ENCODE measurements at places on chromosomes 7 and 10.

GRCh38 chr7:604884-605531 lies 85.4 kb upstream of the PDGFA start:
- peak; percentile 41 for DNase-seq

DNA sequence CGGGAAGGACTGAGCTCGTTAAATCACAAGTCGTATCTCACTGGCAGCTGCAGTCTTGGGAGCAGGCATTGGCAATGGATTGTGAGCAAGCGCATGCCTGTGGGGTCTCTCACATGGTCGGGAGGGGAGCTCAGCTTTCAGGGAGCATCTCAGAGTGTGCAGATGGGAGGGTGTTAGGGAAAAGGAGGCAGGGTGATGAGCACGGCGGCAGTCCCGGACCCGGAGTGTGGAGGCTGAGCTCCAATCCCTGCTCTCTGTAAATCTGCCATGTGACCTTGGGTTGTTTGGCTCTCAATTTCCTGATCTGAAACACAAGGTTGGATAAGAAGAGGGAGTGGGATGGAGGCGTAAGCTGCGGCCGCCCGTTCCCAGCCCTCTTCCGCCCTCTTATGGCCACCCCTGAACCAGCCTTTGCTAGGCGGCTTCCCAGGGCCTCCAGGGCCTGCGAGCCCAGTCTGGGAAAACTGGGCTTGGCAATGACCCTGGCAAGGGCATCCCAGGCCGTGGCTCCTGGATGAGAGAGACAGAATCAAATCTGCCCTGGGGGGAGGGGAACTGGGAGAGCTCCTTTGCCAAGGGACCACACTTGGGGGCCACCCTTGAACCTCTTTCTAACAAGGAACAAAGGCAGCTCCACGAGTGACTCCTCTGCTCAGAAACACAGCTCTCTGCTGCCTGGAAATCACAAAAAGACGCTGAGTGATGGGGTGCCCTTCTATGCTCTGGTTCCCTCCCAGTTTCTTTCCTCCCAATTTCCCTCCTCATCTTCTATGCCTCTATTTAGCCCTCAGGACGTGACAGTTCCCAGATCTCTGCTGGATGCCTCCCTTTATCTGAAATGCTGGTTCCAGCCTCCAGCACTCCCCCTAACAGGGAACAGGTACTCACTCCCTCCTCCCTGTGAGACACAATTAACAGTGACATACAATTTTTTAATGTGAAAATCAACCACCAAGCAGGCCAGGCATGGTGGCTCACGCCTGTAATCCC lies 41.7 kb upstream of the LOXL4 start:
- peak; percentile 83 for DNase-seq

- no peak for DNase-seq
Observed at GRCh38 chr10:130750441-130750840, 561.1 kb downstream of the TCERG1L start.

- DNase-seq, result no peak
Observed at GRCh38 chr10:131418681-131419080, 107.2 kb upstream of the TCERG1L start.

DNA sequence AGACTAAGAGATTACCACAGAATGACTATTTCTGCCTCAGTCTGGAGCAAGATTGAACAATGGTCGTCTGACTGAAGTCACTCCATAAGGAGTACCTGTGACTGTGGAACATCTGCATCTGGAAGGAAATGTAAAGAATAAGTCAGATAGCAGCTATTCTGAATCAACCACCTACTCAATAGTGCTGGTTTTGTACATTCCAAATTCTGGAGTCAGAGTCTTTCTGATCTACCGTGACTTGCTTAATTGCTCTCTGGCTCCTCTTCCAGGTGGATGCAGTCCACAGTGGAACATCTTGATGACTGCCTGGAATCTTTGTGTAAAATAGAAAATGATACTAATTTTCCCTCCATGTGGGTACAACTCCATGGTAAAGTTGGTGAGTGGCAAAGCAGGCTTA lies 156.3 kb upstream of the SEMA3C start:
- no peak for DNase-seq

GRCh38 chr10:78449554-78449953 lies 415.9 kb downstream of the RPS24 start:
- no peak for DNase-seq

DNA sequence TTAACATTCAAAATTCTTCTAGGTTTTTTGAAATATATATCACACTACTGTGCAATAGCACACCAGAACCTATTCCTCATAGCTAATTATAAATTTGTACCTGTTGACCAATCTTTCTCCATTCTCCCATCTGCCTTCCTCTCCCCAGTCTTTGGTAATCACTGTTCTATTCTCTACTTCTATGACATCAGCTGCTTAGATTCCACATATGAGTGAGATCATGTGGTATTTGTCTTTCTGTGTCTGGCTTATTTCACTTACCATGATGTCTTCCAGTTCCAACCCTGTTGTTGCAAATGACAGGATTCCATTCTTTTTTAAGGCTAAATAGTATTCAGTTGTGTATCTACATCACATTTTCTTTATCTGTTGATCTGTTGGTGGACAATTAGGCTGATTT lies 54.4 kb upstream of the CCDC6 start:
- DNase-seq, result peak; percentile 4

DNA sequence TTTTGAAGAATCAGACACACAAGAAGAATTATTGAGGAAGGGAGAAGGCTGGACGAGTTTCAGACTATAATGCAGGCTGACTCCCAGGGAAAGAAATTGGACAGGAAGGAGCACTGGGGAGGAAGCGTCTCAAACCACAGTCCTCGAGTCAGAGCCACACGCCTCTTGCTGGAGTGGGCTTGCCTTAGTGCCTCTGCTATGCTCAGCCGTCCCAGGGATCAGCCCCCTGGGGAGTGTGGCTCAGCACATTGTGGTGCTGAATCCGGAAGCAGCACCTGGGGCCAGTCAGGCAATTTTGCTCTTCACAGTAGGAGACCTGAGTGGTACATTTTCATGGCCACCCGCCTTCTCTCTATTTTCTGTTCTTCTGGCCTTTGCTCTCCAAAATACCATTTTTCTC lies 67.4 kb upstream of the SLC35G1 start:
- DNase-seq, result no peak

GRCh38 chr7:12578930-12579640 lies 8.6 kb downstream of the SCIN start:
- no peak for DNase-seq

DNA sequence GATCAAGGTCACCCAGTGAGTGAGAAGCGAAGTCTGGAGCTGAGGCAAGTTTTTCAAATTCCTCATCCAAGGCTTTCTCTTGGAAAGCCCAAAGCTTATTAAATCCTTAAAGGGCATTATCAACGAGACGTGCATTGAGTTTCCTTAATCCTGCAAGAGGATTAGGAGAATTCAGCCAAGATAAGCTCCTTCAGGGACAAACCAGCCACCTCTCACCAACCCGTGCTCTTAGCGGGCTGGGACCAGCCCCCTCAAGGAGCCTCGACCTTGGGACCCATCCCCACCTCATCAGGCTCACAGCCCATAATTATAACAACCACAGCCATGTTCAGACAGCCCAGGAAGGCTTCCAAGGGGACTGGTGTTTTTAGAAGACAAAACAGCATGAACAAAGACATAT lies 12.0 kb upstream of the SLC29A4 start:
- no peak for DNase-seq

DNA sequence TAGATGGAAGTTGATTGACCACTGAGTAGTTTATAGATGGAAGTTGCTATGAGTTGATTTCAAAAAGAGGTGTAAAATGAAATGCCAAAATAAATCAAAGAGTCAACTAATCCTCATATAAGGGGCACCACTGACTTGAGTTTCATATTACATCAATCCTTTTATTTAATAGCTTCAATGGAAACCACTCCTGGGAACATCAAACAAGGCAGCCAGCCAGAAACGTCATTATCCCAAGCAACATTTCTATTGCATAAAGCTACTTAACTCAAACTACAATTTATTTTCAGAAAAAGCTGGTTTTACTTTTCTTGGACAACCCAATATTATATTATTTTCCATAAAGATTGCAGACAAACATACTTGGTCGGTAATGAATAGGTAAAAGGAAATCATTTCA lies 162.1 kb downstream of the TSPAN12 start:
- no peak for DNase-seq

- peak; percentile 72 for DNase-seq
Observed at GRCh38 chr7:120554960-120555571, 282.1 kb downstream of the KCND2 start.

- peak; percentile 72 for DNase-seq
Observed at GRCh38 chr10:24944512-24945255, 7.7 kb downstream of the PRTFDC1 start.

DNA sequence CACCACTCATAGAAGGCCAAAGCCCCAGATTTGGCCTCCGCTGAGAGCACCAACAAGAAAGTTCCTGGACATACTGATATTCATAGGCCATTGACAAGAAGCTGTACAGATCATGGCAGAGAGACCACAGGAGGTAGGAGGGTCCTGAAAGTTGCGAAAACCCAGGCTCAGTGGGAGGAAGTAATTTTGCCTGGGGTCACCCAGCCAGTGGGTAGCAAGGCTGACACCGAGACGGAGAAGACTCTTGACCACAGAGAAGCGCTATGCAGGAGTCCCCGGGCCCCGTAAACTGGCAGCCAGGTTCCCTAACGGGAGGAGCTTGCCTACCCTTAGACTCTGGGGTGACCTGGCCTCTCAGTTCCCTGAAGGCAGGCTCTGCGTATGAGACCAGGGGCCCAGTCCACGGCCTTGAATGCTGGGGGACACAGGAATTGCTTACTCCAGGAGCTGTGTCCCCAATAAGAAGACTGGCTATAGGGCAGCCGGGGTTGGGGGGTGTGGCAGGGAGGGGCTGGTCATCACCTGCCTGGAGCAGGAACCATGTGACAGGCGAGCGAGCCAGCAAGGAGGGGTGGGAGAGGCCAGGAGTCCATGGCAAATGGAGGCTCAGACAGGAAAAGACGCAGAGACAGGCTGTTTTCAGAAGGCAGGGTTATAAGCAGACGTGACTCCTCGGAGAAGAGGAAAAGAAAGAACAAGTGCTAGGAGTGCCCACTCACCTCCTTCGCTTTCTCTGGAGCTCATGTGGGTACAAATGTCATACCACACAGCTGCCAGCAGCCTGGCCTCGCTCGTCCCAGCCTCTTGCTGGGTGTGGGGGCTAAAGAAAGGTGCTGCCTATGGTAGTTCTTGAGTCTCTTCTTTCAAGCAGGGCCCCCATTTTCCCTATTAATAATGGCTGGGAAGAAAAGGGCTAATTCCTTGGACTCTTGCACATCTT lies 24.6 kb upstream of the NPFFR1 start:
- no peak for DNase-seq

GRCh38 chr7:111827863-111828504 lies 265.7 kb upstream of the IMMP2L start:
- DNase-seq, result peak; percentile 56

- DNase-seq, result peak; percentile 47
Observed at GRCh38 chr7:47444376-47445098, 137.4 kb downstream of the TNS3 start.

DNA sequence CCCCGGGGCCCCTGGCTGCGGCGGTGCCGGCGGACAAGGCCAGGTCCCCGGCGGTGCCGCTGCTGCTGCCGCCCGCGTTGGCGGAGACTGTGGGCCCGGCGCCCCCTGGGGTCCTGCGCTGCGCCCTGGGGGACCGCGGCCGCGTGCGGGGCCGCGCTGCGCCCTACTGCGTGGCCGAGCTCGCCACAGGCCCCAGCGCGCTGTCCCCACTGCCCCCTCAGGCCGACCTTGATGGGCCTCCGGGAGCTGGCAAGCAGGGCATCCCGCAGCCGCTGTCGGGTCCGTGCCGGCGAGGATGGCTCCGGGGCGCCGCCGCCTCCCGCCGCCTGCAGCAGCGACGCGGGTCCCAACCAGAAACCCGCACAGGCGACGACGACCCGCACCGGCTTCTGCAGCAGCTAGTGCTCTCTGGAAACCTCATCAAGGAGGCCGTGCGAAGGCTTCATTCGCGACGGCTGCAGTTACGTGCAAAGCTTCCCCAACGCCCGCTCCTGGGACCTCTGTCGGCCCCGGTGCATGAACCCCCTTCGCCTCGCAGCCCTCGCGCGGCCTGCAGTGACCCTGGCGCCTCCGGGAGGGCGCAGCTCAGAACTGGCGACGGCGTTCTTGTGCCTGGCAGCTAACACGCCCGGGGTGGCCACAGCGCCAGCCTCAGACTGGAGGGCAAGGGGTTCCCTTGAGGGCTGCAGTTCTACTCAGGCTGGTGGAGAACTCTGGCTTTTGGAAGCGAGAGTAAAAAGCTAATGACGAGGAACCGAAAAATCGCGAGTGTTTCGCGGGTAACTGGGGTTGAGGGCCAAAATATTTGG lies 804 bp downstream of the FRAT1 start:
- no peak for DNase-seq

DNA sequence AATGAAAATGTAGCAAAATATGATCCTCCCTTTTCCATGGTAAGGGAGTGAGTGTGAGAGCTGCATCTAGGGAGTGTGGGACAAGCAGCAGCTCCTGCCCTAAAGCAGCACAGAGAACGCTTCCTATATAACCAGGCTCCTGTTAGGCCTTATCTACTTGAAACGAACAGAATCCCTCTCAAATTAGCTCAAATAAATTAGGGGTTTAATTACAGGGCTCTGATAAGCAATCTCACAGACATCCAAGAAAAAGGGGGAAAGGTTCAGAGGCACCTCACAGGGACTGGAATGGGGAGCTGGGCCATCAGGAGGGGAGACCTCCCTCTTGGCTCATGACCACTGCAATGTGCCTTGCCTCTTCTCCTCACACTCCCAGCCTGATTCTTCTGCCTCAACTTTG lies 57.9 kb downstream of the PLPP4 start:
- DNase-seq, result no peak

GRCh38 chr7:123871998-123872867 lies 27.3 kb downstream of the HYAL4 start:
- DNase-seq, result peak; percentile 76

DNA sequence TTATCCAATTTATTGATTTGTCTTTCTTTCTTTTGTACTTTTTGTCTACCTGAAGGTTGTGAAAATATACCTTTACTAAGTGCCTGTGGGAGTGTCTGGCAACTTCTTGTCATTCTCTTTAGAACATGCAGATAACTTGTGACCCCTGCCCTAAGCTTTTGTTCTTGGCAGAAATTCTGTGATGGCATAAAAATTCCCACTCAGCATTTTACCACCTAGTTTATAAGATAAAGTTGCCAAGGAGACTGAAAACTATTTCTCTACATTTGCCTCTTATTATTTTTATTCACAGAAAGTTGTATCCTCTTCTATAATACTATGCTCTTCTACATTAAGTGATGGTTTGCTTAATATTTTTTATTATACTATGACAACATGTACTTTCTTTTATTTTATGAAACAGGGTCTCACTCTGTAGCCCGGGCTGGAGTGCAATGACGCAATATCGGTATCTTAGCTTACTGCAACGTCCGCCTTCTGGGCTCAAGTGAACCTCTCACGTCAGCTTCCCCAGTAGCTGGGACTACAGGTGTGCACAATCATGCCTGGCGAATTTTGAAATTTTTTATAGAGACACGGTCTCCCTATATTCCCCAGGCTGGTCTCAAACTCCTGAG lies 683.5 kb downstream of the ANKRD7 start:
- no peak for DNase-seq

- DNase-seq, result peak; percentile 51
Observed at GRCh38 chr7:19112274-19113001, 5.0 kb downstream of the TWIST1 start.

- no peak for DNase-seq
Observed at GRCh38 chr7:21753071-21753470, 192.6 kb downstream of the CDCA7L start.
